WTC11 (cell line): ENCODE measurements at places on chromosomes 11 and 22. TPM values are rescaled to one million over a fixed set of nuclear protein-coding genes. Genes with fewer than 3 reads are reported as not detected.

Gene RCOR2
- total RNA-seq: 77.4 to 98.3 TPM (median 92.0 TPM) in 3 replicates

Gene CNTF
- total RNA-seq: 0.55 to 1.6 TPM (median 0.82 TPM) in 3 replicates

Gene CFAP300
- 1.1 to 2.2 TPM (median 1.9 TPM) in 3 replicates for total RNA-seq

Gene MISFA
- 2.3 to 3.2 TPM (median 3.2 TPM) in 3 replicates for total RNA-seq

Gene CCDC188
- not detected in 3 replicates for total RNA-seq
